ENCODE measurements at places on chromosomes 4 and X.

- no peak for DNase-seq
These were observed 7.8 kb downstream of the DOCK11 start for GRCh38 chrX:118503260-118504041.

- DNase-seq = no peak
These were observed 15.8 kb downstream of the WDR1 start for GRCh38 chr4:10100734-10101216.

GRCh38 chrX:127947450-127947849 lies 104.8 kb downstream of the ACTRT1 start:
- no peak for DNase-seq

DNA sequence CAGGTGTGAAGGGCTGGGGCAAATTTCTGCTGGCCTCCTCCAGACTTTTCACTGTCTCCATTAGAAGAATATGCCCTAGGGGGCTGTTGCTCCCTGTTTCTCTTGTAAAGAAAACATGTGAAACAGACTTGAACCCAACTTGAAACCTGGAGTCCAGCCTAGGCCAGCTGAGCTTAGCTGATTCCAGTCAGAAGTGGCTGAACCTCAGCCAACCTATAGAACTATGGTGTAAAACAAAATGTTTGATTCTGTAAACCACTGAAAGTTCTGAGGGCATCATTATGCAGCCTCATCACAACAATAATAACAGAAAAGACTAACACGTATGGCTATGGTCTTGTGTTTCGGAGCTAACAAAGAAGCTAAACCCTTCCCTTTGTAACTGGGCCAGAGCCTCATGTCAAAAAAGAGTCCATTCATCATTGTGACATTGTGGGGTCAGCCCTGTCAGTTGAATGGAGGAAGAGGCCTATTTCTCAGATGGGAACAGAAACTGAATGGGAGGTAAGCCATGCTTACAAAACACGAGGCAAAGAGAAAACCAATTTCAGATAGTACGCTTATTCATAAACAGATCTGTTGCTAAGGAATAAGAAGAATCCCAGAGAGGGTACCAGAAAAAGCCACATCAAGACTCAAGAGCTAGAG lies 34.1 kb downstream of the SETD7 start:
- no peak for DNase-seq

- no peak for DNase-seq
These were observed 120.1 kb downstream of the PTTG2 start for GRCh38 chr4:38080061-38080974.

GRCh38 chrX:153875391-153876111 lies 10.4 kb downstream of the L1CAM start:
- DNase-seq = peak; percentile 69

GRCh38 chrX:44935640-44936039 lies 62.7 kb downstream of the KDM6A start:
- no peak for DNase-seq

DNA sequence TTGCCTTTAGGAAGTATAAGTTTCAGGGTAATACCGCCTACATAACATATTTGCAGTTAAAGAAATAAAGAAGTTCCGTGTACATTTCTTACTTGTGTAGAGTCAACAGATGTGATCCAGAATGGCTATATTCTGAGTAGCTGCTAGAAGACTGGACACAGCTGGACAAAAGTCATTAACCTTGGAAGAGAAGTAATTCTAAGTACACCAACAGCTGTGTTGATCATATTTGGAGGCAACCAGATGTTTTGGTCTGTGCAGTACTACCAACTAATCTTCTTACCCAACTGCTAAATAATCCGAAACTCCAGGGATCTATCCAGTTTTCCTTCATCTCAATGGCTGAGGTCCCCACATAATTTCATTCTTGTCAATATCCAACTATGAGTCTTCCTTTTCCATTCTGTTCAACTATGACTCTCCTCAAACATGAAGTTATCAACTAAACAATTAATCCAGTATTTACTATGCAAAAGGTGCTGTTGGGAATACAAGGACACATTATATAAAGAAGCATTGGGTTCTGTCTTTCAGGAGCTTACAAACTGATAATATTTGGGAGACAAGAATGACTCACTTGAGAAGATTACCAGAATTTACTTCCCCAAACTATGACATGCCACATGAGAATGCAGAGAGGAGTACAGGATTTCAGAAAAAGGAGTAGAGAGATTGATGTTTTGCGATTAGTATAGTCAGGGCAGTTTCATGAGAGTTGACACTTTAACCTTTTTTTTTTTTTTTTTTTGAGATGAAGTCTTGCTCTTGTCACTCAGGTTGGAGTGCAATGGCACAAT lies 78.2 kb downstream of the COL4A6 start:
- DNase-seq = no peak

GRCh38 chr4:123397144-123398065 lies 810 bp downstream of the SPRY1 start:
- DNase-seq = peak; percentile 58

DNA sequence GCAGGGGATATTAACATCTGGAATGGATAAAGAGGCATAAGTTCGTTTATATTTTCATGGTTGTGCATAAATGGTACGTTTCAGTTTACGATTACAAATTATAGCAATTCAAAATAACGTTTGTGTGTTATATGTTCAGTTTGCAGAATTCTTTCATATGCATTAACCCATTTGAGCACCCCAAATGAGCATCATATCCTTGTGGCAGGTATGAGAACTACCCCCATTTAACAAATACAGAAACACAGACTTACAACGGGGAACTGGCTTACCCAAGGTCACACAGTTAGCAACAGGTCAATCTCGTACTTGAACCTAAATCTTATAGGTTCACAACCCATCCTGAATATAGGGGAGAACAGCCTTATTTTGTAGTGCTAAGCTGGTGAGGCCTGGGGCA lies 33.1 kb downstream of the EDNRA start:
- DNase-seq = no peak

- no peak for DNase-seq
These were observed 203.0 kb downstream of the ADAMTS3 start for GRCh38 chr4:72365981-72366380.

GRCh38 chr4:39319676-39320075 lies 46.5 kb downstream of the RFC1 start:
- no peak for DNase-seq

DNA sequence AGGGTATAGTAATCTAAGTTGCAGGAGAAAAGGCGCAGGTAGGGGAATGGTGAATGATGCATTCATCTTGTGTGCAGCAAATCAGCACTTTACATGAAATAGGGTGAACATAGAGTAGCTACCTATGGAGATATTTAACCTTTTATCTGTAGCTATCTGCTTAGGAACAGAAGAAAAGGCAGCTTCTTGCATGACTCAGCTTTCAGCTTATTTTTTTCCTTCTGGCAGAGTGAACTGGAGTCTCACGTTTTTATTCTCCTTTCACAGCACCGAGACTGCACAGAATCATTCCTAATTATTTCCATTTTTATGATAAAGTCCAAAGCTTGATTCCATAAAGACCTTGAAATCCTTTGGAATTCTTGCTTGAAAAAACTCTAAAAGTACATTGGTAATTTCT lies 4.8 kb upstream of the SCOC start:
- no peak for DNase-seq

DNA sequence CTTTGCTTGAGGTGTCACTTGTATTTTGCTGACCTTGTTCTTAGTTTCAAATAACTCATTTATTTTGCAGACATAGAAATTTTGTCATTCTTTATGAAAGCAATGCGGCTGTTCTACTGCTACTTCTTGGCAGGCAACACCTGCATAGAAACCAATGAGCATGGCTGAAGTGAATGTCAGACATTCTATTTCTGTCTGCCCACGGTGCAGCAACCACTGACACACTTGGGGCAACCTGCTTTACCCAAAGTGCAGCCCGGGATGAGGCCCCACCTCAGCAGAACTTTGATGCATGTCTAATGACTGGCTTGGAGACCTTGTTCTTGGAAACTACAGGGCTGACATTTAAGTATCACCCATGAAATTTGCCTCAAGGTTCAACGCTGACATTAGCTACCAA lies 93.6 kb downstream of the RBM47 start:
- DNase-seq = no peak

- no peak for DNase-seq
These were observed 3.8 kb upstream of the CENPC start for GRCh38 chr4:67549123-67549522.

- DNase-seq = no peak
These were observed 18.0 kb downstream of the NAF1 start for GRCh38 chr4:163148466-163149336.

GRCh38 chrX:70480660-70481018 lies 36.0 kb downstream of the DLG3 start:
- DNase-seq = no peak

DNA sequence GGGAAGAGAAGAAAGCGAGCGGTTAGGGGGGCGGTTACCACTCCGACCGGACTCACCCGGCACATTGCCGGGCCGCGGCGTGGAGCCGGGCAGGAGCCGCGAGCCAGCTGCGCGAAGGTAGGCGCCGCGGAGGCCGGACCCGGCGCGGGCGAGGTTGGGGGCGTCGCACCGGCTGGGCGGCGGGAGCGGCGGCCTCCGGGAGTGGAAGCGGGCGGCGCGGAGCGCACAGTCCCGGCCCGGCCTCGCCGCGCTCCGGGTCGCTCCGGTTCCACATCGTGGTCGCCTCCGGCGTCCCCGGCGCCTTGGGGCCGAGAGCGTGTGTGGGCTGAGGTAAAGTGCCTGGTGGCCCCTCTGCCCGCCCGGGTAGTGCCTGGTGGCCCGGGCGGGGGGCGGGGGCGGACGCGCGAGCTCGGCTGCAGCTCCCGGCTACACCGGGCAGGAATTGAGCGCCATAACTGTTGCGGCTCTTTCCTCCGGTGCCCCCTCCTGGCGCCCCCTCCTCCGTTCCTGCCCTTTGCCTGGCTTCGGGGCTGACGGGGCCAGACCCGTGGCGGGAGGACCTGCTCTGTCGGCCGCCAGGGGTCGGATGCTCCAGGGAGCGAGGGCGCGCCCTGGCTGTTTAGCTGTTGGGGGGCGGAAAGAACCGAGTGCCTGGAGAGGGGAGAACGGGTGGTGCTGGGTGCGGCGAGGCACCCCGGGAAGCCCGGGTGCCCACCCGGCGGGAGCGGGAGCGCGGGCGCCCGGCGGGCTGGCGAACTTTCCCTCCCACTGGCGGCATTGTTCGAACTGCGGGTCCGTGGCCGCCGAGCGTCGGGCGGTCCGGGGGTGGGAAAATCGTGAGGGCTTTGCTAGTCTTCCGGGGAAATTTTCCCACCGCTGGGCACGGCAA lies 626 bp downstream of the JADE3 start:
- peak; percentile 29 for DNase-seq

- no peak for DNase-seq
These were observed 17.6 kb downstream of the TMEM187 start for GRCh38 chrX:153989973-153990655.

GRCh38 chrX:18076434-18076833 lies 144.3 kb downstream of the BEND2 start:
- DNase-seq = no peak

GRCh38 chr4:122914938-122915337 lies 7.5 kb downstream of the NUDT6 start:
- DNase-seq = no peak

GRCh38 chr4:105870963-105871362 lies 24.3 kb upstream of the NPNT start:
- DNase-seq = no peak

GRCh38 chrX:67777148-67777547 lies 233.3 kb downstream of the AR start:
- no peak for DNase-seq

- no peak for DNase-seq
These were observed 174.9 kb downstream of the CHIC2 start for GRCh38 chr4:53889326-53890055.

GRCh38 chr4:157221895-157222770 lies 1.6 kb downstream of the GRIA2 start:
- DNase-seq = no peak

- no peak for DNase-seq
These were observed 4.7 kb upstream of the FGFR3 start for GRCh38 chr4:1788254-1788973.

DNA sequence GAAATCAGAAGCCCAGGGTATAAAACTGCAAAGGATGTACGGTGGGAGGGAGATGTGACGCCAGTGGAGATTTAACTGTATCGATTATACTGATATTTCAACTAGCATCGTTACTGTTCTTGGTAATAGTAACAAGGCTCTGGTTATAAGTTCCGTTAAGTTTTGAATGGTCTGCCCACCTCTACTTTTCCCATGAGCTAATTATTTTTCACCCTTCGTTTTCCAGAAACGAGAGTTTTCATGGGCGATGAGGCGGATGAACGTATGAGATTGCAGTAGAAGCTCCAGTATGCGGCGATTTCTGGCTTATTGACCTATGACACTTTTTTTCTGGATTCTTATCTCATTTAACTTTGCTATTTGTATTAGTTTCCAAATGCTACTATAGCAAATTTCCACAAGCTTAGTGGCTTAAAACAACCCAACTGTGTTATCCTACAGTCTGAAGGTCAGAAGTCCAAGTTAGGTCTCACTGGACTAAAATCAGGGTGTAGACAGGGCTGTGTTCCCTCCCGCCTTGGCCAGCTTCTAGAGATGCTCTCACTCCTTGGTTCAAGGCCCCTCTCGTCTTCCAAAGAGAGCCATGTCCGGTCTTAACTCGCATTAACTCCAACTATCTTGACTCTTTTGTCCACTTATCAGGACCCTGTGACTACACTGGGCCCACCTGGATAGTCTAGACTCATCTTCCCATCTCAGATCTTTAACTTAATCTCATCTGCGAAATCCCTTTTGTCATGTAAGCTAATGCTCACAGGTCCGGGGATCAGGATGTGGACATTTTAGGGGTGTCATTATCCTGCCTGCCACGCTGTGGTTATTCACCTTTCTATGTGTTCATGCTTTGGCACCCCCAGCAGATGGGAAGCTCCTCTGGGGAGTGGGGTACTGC lies 122.5 kb downstream of the IRF2 start:
- no peak for DNase-seq

GRCh38 chrX:17803449-17803848 lies 57.6 kb downstream of the RAI2 start:
- no peak for DNase-seq

DNA sequence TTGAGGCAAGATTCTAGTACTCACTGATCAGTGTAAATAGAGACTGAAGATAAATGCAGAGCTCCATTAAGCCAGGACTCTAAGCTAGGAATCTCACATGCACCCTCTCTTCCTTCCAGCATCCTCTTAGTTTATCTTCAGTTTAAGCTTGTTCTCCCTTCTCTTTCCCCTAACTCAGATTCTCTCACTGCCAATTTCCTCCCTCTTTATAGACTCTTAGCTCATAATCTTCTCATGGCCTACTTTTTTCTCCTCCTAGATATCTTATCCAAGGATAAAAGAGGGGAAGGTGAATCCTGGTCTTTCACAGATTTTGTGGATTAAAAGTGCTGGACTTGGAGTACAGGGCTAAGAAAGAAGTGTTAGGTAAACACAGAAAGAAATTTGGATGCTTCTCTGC lies 108.9 kb upstream of the TENM3 start:
- DNase-seq = no peak

GRCh38 chrX:21873063-21873775 lies 17.4 kb downstream of the YY2 start:
- no peak for DNase-seq

Data from stimulated activated CD4-positive, alpha-beta T cell treated with anti-CD3 and anti-CD28 coated beads, Interleukin-4, amount 100 ng/mL, for 1 hour (primary cell).